Activated CD4-positive, alpha-beta T cell treated with anti-CD3 and anti-CD28 coated beads, Interleukin-2, amount 50 U/mL, for 48 hours (primary cell): ENCODE measurements at places on chromosomes 16 and 17.

GRCh38 chr16:47387026-47387734 is 73.7 kb downstream of the ITFG1 start:
- no peak for DNase-seq

GRCh38 chr16:84331998-84332780 is 36.1 kb upstream of the ATP2C2 start:
- DNase-seq, result no peak

DNA sequence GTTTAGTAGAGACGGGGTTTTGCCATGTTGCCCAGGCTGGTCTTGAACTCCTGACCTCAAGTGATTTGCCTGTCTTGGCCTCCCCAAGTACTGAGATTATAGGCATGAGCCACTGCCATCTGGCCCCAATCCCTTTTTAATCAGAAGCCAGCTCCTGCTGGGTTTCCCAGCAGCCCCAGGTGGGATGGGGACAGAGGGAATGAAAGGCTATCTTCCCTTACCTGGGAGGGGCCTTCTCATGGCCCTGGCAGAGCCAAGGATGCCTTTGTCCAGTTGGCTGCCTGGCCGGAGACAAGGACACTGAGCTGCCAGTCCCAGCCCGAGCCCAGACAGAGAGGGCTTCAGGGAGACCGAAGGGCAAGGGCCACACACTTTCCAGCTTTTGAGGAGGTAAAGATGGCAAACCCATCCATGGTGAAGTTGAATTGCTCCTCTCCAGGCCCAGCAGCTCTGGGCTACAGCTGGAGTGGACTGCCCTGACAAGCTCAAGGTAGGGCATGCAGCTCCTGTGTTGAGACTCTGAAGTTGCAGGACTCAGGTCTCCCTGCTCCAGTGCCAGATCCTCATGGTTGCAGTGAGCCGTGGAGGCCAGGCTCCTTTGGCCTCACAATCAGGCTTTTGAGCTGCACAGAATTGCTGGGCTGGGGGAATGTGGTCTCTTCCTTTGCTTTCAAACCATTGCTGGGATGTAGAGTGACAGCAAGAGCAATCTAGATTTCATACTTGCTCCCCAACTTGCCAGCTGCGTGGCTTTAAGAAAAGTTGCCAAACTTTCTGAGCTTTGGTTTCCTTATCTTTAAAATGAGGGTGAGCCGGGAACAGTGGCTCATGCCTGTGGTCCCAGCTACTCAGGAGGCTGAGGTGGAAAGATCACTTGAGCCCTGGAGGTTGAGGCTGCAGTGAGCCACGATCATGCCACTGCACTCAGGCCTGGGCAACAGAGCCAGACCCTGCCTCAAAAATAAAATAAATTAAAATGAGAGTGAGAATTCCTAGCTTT is 44.5 kb upstream of the IL34 start:
- DNase-seq, result no peak

- no peak for DNase-seq
These were observed 4.9 kb upstream of the CIAO3 start for GRCh38 chr16:745739-746138.

- no peak for DNase-seq
These were observed 11.9 kb downstream of the STAC2 start for GRCh38 chr17:39213852-39214251.

DNA sequence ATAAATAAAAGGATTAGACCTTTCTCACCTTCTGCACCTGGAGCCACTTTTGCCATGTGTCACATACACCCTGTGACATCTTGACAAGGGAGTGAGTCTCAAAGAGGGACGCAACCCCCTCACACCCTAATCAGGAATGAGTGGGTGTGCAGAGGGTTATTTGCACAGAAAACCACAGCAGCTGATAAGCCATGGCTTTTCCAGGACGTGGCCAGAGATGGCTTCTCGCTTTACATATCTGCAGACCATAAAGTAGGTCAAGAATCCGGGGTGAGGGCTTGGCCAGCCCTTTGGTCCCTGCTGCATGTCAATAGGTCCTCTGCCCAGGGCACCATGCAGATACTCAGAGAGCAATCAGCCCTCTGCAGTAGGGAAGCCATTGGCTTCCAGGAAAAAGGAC is 2.4 kb upstream of the CD300LF start:
- DNase-seq, result no peak

DNA sequence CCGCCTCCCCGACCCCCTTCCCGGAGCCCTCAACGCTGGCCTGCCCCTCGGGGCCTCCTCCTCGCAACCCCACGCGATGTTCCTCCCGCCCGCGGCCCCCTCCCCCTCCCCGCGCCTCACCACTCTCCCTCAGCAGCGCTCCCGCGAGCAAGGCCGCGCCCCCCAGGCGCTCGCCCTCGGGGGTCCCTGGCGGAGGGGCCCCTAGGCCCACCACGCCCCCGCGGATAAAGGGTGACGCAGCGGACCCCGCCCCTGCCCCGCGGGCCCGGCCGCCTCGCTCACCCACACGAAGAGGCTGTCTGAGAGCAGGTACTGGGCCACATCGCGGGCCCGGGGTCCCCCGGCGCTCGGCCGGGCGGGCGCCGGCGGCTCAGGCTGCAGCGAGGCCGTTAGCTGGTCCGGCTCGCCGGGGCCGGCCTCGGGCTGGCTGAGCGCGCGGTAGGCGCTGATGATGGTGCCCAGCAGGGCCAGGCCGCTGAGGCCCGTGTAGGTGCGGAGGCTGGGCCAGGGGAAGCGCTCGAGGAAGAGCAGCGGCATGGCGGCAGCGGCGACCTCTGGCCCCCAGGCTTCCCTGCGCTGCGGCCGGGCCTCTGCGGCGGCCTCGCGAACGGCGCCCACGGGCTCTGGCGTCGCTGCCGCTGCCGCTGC is 430 bp downstream of the AMFR start:
- peak; percentile 25 for DNase-seq

GRCh38 chr17:51833045-51833444 is 325.5 kb downstream of the CA10 start:
- no peak for DNase-seq

- no peak for DNase-seq
These were observed 13.2 kb downstream of the IGFBP4 start for GRCh38 chr17:40456396-40456951.

- no peak for DNase-seq
These were observed 125.0 kb upstream of the IRX3 start for GRCh38 chr16:54411544-54411943.

DNA sequence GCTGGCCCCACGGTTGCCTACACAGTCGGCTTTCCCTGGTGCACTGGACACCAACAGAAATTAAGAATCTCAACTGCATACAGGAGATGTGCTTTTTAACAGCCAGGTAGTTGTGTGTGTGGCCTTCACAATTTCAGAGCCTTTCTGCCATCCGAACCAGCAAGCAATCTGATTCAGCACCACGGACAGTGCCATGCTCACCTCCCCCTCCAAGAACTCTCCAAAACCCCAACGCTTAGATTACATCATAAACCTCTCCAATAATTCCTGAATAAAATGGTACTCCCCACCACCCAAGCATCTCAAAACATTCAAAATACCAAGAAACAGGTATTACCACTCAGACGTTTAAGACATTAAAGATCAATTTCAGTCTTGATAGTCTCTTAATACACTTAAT is 31.8 kb downstream of the USP7 start:
- DNase-seq, result peak; percentile 52

- DNase-seq, result no peak
These were observed 158.0 kb downstream of the ZFHX3 start for GRCh38 chr16:72889616-72890582.

DNA sequence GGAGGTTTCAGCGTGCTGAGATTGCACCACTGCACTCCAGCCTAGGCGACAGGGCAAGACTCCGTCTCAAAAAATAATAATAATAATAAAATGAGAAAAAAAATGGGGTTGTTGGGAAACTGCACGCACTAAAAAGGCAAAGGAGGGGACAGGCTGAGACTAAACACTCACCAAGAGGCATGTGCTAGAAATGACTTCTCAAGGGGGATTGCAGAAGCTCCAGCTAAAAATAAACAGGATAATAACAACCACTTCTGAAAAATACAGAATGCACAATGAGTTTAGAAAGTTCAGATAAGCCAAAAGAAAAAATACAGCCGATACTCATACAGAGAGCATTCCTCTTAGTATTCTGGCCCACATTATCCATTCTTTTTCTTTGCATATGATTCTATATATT is 15.1 kb upstream of the TIMP2 start:
- no peak for DNase-seq

GRCh38 chr16:81077076-81077940 is at the start of gene C16orf46:
Gene C16orf46 (minus strand): TSS chr16:81077238. CDS start chr16:81063955, 13,283 bp downstream.
- DNase-seq, result peak; percentile 99

DNA sequence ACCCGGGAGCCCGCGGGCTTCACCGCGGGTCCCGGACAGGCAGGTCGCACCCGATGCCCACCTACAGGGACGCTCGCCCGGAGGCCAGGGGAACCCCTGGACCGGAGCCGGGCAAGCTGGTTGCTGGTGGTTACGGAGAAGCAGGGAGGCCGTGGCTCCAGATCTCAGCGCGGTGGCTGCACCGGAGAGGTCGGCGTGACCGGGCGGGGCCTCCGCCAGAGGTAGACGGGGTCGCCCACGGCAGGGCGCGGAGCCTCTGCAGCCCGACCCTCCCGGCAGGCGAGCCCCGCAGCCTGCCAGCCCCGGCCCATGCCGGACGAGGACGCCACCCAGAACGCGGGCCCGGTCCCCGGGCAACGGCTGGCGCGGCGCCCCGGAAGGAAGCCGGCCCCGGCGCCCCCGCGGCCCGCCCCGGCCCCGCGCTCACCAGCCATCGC is 341 bp downstream of the PCYT2 start:
- DNase-seq, result no peak

GRCh38 chr17:15303851-15304250 is 37.5 kb downstream of the TEKT3 start:
- DNase-seq, result no peak

GRCh38 chr17:57644326-57644725 is 100.8 kb downstream of the CCDC182 start:
- DNase-seq, result no peak

DNA sequence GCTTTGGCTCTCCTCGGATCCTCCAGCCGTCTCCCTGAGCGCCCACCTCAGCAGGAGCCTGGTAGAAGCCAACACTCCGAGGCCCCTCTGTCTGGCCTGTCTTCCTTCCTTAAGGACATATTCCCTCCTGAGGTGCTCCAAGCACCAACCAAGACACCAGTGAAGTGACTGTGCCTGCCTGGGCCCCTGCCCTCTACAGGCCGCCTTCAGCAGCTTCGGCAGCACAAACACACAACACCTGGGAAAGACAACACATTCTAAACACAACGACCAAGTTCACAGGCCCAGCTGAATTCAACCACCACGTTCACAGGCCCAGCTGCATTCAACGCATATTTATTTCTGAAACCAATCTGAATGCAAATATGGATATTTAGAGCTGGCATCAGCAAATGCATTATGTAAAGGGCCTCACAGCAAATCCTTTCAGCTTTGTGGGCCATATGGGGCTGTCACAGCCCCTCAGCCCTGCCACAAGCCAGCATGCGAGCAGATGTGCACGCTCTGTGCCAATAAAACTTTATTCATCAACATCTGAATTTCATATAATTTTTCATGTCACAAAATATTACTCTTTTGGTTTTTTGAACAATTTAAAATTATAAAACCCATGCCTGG is 12.2 kb downstream of the GALNS start:
- DNase-seq, result no peak

GRCh38 chr17:33352526-33352925 is 59.4 kb upstream of the ASIC2 start:
- no peak for DNase-seq

DNA sequence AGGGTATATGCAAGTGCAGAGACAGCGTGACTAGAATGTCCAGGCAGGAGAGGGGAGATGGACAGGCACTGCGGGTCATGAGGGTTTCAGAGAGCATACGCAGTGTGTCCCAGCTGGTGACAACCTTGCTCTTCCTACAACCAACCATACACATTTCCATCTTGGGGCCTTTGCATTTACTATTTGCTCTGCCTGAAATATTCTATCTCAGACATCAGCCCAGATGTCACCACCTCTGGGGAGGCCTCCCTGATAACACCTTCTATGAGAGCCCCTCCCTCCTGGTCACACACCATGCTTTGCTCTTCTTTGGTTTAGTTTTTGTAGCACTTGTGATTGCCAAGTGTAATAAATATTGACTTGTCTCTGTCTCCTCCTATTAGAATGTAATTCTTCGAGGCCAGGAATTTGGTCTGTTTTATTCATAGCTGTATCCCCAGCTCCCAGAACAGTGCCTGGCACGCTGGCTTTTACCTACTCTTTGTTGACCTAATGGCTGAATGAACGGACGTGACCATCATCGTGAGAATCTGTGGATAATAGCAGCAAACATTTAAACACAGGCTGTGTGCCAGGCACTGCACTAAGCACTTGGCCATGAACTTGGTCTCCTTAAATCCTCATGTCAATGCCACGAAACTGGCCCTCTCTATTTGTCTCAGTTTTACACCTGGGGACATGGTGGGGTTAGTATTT is 51.9 kb downstream of the PLCG2 start:
- no peak for DNase-seq

GRCh38 chr17:55420067-55420775 is 1.4 kb downstream of the MMD start:
- DNase-seq, result peak; percentile 21

GRCh38 chr16:57785385-57785784 is 16.9 kb downstream of the KIFC3 start:
- DNase-seq, result no peak

- DNase-seq, result peak; percentile 20
These were observed 465 bp upstream of the PRSS22 start for GRCh38 chr16:2858245-2859025.

DNA sequence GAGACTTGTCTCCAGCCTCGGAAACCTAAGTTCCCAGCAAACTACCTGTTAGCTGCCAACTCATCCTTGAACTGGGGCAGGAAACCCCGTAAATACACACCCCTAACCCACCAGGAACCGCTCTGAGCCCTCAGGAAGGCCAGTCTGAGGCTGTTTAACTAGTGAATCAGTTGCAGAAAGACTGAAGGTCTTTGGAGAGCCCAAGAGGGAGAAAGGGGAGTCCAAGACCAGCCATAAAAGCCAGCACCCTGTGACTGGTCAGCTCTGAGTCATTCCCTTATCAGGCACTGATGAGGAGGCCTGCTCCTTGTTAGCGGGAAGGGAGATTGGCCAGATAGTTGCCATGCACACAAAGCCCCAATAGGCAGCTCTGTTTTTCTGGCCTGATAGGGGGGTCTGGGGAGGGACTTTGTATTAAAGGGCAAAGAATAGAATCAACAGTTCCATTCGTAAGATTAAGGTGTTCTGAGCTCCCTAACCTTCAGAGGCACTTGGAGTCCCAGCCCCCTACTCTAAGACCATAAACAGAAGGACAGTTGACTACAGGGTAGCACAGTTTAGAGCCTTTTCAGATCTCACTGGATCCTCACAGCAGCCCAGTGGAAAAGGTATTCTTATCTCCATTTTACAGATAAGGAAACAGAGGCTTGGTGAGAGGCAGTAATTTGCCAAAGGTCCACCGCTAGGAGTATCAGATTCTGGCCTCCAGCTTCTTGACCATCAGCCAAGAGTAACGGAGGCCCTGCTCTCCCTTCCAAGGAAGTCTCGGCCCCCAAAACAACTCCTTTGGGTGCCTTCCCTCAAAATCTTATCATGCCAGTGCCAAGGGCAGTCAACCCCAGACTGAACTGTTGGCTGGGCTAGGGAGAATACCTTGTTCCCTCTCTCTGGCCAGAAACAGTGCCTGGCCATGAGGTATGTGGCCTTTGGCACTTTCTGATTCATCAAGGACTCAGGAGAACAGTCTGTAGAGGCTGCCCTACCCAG is 2.2 kb upstream of the KRT19 start:
- DNase-seq, result no peak
